ENCODE measurements at places on chromosomes 7 and 10.

- no peak for DNase-seq
These were observed 324.2 kb upstream of the ZMIZ1 start for GRCh38 chr10:78744491-78745090.

GRCh38 chr10:59470570-59470969 is 108.2 kb upstream of the FAM13C start:
- DNase-seq, result no peak

DNA sequence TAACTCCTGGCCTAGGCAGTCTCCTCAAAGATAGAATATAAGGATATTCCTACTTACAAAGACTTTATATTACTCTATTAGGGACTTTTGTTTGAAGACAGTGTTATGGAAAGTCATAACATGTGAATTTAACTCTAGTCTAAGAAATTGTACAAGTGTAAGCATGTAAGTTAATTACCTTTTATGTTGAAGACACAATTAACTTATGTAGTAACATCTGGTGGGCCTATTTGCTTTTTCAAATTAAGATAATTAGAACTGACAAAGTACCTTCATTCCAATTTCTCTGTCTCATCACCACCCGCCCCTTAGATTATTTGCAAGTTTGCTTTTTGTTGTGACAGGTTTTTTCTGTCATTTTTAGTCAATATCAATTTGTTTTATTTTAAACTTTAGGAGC is 126.0 kb upstream of the THSD7A start:
- DNase-seq, result no peak

DNA sequence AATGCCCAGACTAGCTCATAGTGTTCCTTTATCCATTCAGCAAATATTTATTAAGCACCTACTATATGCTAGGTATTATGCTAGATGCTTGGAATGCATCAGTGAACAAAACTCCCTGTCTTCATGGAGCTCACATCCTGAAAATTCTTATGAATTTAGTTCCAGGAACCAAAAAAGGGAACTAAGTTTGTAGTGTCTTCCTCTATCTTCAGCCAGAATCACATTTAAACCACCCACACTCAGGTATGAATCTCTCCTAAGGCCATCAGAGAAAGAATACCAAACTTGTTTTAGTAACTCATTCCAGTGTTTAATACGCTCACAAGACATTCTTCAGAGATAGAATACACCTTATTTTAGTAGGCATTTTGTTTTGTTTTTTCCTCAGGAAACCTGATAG is 10.1 kb upstream of the EGR2 start:
- peak; percentile 26 for DNase-seq

DNA sequence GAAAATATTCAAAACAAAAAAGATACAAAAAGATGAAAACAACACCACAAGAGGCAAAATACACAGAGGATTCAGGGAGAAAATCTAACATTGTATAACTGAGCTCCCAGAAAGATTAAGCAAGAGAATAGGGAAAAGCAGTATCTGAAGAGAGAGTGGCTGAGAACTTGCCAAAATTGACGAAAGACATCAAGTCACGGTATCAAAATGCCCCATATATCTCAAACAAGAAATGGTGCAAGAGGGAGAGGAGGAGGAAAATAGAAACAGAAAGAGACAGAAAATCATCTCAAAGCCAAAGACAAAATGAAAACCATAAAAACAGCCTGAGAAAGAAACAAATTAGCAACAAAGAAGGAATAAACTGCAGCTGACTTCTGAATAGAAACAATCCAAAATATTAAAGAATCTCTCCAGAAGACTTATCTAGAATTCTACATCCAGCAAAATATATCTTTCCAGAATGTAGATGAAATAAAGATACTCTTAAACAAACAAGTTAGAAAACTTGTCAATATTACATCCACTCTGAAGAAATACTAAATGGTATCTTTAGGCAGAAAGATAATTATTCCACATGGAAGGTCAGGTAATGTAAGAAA is 5.5 kb downstream of the USP6NL start:
- no peak for DNase-seq

DNA sequence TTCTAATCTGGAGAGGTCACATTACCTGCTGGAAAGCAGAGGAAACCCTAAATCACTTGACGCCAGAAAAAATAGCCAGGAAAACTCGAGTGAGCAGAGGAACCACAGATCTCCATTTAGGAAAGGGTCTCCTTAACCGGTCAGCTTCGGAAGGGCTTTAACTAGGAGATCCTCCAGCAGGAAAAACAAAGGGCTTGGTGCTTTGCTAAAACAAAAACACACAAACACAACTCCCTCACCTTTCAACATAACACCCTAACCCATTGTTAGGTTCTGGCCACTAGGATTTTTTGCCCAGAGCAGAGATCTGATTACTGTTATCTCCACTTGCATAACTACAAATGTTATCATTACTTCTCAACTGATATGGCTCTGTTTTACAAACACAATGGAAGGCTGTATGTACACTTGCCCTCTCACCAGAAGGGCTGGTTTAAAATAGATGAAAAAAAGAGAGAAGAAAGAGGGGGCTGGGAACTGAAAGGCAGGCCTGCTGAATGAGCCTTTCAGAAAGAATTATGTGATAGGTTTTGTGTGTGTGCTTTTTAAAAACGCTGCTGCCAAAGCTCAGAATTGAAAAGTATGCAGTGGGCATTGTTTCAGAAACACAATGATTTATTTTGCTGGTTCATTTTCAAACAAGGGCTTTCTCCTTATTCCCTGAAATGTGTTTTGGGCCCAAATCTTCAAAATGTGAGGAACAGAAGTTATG is 161.5 kb downstream of the FGFR2 start:
- DNase-seq, result no peak

GRCh38 chr7:19439517-19439916 is 269.3 kb downstream of the POLR1F start:
- DNase-seq, result peak; percentile 45

DNA sequence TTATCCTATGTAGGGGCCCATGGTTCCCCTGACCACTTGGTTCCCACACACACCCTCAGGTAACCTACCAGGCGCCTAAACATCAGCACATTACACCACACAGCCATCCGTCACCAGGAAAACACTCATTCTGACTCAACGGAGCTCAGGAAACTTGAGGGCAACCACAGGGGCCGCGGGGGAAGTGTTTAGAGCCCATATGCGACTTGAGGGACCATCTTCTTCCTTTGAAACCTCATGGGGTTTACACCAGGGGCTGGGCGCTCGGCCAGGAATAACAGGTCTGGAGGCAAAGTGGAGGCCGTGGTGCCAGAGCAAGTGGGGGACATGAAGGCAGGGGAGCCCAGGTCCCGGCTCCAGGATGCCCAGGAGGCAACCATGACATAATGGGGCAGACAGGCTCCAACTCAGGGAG is 1.5 kb downstream of the STX1A start:
- peak; percentile 58 for DNase-seq

GRCh38 chr7:117862378-117862777 is 10.9 kb downstream of the CTTNBP2 start:
- no peak for DNase-seq

All from inflammatory macrophage (primary cell).